ENCODE measurements at places on chromosomes 1 and 21.

DNA sequence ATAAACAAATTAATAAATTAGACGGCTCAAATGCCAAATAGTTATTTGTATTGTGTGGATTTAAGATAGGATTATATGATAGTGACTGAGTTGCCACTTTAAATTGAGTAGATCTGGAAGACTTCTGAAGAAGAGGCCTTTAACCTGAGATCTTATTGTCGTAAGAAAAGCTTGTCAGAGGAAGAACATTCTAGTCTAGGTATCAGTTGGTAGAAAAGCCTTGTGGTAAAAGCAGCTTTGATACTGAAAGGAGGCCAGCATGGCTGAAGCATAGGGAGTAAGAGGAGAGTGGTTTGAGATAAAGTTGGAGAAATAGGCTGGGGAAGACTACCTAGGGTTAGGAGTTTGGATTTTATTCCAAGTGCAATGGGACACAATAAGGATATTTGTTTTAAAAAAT, 29.1 kb downstream of the SLC30A7 start:
- no peaks in the 10 kb centered on the region for H3K4me1 ChIP-seq
- no peak overlapping the region for H3K27ac ChIP-seq
- no peaks in the 10 kb centered on the region for H3K27me3 ChIP-seq
- no peak for DNase-seq

GRCh38 chr1:51009381-51009780, 39.3 kb downstream of the CDKN2C start:
- no peaks in the 10 kb centered on the region for H3K27me3 ChIP-seq
- H3K36me3 ChIP-seq, result no peaks in the 10 kb centered on the region
- DNase-seq, result no peak
- no peaks in the 10 kb centered on the region for H3K4me1 ChIP-seq

DNA sequence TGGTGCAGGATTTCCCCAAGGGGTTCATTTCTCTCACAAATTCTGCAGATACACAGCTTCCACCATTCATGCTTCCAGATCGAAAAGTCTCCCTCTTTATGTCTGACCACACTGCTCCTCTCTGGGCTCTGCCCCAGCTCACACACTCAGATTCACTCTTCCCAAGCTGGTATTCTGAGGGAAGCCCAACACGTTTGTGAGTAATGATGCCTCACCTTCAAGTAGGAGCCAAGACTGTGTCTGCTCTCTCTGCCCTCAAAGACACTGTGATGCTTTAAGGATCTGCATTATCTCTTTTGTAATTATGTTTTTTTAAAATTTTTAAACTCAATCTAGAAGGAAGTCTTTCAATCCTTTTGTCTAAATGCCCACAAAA, 19.8 kb downstream of the PRAMEF11 start:
- H3K36me3 ChIP-seq, result no peaks in the 10 kb centered on the region
- no peaks in the 10 kb centered on the region for H3K4me1 ChIP-seq
- no peak overlapping the region for H3K4me3 ChIP-seq
- no peaks in the 10 kb centered on the region for H3K27me3 ChIP-seq

DNA sequence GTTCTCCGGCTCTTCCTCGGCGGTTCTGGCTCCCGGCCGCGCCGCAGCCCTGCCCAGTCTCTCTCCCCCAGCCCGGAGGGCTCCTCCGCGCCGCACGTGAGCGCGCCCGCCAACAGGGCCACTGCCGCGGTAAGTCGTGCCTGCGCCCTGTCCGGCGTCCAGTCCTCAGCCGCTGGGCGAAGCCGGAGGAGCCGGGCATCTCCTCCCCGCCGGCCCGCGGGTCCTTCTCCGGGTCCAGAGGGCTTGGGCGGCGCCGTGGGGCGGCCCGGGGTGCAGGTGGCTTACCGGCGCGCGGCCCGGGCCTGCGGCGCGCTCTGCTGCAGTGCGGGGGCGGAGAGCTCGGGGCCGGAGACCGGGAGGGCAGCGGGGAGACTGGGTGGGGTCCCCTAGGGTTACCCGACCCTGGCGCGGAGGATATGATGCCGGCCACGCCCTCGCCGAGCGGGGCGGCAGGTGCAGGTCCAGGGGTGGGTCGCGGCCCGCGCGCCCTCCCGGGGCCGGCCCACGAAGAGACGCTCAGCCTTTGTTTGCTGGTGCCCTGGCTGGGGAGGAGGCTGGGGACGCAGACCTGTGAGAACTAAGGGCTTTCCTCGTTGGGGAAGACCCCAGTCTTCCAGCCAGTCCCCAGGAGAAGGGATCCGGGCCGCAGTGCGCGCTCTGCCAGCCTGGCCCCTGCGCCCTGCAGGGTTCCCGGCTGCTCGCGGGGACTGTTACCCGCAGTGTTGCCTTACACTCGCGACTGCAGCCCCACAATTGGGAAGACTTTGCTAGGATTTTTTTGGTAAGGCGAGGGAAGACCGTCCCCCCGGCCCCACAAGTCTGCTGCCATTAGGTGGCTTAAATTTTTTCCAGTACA, at the start of gene DOP1B:
Gene DOP1B, plus strand, starts transcription at position 10 of the 856 bp plus-strand sequence. CDS start 7,910 bp downstream, outside the sequence.
- no peak for DNase-seq
- peaks cover 3% of the 10 kb centered on the region for H3K4me1 ChIP-seq
- H3K4me3 ChIP-seq, result peak within 1 kb of the TSS; percentile 98
- H3K36me3 ChIP-seq, result no peaks in the 10 kb centered on the region

DNA sequence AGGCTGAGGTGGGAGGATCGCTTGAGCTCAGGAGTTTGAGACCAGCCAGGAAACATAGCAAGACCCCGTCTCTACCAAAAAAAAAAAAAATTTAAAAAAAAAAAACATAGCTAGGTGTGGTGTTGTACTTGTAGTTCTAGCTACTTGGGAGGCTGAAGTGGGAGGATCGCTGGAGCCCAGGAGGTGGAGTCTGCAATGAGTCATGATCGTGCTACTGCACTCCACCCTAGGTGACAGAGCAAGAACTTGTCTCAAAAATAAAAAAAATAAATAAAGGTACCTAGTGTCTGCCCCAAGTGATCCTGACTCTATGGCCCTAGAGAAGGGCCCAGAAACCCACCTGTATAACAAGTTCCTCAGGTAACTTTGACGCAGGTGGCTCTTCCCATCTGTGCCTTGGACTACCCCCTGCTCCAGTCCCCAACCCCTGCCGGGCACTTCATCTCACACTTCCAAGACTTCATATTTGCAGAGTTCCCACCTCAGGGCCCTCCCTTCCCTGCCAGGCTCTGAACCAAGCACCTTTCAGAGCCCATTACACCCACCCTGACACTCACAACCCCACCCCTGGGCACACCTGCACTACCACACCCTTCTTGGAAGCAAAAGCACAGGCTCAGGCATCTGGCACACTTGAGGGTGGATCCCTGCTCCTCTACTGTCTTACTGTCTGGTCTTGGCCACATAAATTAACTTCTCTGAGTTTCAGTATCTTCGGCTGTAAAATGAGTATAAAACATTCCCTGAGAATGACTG, 80.2 kb upstream of the KLHDC7A start:
- H3K27me3 ChIP-seq, result no peaks in the 10 kb centered on the region
- H3K4me1 ChIP-seq, result peaks cover 6% of the 10 kb centered on the region
- H3K36me3 ChIP-seq, result no peaks in the 10 kb centered on the region
- DNase-seq, result no peak
